ENCODE measurements at places on chromosomes 5 and 9.
A peak's percentile ranks its signal among the peaks of the same experiment; 100 is the strongest.

GRCh38 chr5:111478266-111478665, 34.1 kb downstream of the STARD4 start:
- DNase-seq: no peak

DNA sequence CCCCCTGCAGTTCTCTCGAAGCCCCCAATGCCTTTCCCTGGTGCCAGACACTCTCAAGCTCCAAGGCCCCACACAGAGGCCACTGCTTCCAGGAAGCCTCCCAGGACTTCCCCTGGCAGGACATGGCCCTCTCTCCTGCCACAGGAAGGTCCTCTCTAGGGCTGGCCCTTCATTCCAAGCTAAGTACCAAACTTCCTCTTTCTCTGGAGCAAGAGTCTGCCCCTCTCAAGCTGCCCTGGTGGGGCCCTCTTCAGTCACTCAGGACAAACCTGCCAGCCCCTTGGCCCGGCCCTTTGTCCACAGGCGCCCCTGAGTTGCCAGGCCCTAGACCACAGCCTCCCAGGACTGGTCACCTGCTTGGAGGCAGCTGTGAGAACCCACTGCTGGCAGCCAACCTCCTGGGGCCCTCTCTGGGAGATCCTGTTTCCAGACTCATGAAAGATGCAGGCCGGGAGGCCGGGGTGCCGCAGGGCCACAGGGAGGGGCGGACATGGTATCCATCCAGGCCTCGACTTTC, 6.6 kb downstream of the NINJ1 start:
- no peak for DNase-seq

DNA sequence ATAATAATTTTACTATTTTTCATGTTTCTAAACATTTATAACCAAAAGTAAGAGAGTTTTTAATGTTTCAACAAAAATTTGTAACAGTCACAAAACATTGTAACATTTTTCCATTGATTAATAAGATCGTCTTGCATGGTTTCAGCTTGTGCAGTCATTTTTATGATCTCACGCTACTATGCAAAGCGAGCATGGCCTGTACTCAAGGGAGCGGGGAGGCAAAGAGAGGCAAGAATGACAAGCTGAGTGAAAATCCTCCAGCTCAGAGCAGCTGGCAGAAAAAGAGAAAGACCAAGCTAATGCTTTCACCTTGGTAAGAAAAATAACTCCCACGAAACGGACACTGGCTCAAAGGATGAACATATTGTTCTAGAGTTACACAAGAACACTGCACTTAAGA, 90.0 kb upstream of the SV2C start:
- DNase-seq: no peak

GRCh38 chr5:74595143-74595925, 45.2 kb downstream of the ENC1 start:
- no peak for DNase-seq

DNA sequence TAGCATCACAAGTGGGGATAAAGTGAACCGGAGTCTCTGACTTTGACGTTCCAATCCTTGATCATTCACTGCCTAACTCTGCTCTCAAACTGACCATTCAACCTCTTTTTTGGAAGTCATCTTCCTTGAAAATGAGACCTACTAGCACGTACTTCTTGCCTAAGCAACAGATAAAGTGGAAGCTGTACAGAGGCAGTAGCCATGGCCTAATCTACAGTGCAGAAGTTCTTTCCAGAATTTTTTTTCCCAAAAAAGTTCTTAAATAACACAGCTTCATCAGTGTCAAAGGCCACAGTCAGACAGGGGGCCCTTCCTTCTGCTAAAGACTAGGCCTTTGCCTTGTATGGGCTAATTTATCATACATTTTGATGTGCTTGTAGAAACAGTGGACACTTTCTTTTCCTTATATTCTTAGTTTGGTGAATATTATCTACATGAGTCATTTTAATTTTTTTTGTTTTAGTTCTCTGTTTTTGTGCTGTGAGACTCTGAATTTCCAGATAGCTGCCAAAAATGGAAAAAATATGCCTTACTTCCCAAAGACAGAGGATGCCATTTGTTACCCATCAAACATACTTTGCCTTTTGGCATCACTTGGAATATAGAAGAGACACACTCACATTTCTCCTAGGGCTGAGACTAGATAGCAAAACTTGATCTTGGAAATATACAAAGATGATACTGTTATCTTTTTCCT, 96.3 kb upstream of the VCAN start:
- no peak for DNase-seq

DNA sequence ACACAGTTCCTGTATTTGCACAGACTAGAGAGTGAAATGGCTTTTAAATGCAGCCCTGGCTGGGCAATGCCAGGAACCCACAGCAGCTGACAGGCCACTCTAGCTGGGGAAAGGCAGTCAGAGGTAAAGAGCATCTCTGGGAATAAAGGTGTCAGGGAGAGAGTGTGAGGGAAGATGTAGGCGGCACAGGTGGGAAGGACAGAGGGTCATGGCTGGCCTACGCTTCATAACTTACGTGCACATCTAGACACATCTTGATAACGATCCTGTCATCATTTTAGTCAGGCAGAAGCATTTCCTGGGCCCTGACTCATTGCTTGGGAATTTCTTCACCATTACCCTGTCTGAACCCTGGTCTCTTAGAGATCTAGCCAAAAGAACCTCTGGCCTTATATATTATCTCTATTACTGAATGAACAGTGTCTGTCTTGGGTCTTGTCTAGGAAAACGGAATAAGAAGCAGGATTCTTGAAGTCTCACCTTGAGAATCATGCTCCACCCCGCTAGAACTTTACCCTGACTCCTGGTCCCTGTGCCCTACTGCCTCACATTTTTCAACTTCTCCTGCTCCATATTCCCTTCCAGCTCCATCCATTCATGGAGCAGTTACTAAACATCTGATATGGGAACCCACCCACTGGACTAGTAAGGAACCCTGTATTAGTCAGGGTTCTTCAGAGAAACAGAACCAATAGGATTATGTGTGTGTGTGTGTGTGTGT, 106.4 kb upstream of the ELL2 start:
- no peak for DNase-seq

DNA sequence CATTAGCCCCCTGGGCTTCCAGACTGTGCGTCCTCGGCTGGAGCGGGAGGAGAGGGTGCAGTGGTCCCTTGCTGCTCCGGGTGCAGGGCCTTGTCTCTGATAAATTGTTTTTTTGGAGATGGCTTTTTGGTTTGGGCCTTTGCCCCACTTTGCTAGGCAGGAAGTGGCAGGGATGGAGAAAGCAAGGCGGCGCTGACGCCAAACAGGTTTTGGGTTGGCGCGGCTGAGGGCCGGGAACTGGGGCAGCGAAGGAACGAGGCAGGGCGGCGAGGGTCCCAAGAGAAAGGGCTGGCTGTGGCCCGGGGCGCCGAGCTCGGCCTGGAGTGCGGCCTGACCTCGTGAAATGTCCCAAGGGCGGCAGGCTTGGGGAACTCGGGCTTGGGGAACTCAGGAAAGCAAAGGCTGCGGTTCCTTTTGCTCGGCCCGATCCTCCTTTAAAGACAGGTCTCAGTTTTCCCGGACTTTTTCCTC, 4.1 kb downstream of the LHX2 start:
- no peak for DNase-seq

- no peak for DNase-seq
Observed at GRCh38 chr5:169944922-169945680, 35.2 kb downstream of the INSYN2B start.

DNA sequence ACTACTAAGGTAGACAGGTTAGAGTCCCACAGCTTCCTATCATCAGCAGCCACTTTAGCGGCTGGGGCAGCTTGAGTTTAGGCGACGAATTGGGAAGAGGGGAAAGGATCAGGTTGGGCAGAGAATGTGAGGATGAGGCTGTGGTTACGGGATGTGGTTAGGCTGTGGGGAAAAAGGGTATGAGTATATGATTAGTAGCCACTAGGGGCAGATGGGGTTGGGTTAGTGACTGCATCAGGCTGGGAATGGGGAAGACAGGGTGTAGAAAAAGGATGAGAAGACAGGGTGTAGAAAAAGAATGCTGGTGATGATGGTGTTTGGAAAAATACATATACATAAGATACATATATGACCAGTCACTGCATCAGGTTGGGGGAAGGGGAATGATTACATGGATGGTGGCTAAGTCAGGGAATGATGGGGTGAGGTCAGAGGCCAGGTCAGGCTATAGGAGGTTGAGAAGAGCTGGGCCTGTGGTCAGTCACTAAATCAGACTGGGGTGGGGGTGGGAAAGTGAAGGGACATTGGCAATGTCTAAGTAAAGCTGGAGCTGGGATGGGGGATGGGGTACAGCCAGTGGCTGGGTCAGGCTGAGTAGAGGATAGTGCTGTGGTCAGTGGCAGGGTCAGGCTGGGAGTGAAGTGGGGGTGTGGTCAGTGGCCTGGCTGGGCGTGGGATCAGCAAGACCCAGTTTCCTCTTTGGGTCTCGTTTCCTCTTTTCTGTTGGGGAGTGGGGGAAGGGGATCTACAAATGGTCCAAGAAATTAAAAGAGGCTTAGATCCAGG, 2.1 kb downstream of the TLN1 start:
- DNase-seq: peak; percentile 21

DNA sequence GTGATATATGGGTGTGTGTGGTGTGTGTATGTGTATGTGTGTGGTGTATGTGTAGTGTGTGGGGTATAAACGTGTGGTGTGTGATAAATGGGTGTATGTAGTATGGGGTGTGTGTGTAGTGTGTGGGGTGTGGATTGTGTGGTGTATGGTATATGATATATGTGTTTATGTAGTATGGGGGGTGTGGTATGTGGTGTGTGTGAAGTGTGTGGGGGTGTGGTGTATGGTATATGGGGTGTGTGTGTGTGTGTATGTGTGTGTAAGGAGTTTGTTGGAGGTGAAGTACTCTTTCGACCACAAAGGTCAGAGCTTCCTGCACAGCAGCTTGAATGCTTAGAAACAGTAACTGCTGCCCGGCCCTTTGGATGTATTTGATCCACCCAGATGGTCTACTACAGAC, 145.2 kb upstream of the IQGAP2 start:
- DNase-seq: no peak

DNA sequence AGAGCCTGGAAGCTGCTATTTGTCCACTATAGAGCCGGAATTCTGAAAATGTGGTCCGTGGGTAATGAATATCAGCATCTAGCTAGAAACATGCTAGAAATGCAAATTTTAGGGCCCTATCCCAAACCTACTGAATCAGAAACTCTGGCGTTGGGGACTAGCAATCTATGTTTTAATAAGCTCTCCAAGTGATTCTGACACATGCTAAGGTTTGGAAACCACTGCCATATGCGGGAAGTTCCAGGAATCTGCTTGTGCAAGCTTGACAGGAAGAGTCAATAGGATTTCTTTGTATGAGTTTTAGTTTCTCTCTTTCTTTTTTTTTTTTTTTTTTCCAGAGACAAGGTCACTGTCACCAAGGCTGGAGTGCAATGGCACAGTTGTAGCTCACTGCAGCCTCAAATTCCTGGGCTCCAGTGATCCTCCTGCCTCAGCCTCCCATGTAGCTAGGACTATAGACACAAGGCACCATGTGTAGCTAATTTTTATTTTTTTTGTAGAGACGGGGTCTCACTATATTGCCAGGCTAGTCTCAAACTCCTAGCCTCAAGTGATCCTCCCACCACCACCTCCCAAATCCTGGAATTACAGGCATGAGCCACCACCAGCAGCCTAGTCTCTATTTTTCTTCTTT, 26.4 kb upstream of the CARNMT1 start:
- DNase-seq: no peak

- no peak for DNase-seq
Observed at GRCh38 chr5:138338411-138339090, 485 bp downstream of the FAM53C start.

GRCh38 chr5:116842514-116842961, 267.9 kb upstream of the SEMA6A start:
- no peak for DNase-seq

DNA sequence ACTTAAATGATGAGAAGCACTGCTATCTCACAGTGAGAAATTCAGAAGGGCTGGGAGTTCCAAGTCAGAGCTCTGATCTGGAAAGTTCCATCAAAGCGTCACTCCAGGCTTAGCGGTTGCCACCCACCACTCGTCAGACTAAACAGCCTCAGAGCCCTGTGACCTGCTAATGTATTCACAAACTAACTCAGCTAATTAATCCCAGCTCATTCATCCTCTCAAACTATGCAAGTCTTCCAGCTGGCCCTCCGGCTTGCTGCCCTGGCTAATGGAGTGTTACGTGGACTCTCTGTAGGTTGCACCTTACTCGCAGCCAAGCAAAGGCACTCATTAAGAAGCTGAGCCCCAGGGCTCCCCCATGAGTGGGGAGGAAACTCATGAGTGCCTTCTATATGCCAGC, 82.2 kb upstream of the GABRP start:
- DNase-seq: no peak

GRCh38 chr5:164504141-164504772, 998.8 kb downstream of the MAT2B start:
- DNase-seq: no peak

- no peak for DNase-seq
Observed at GRCh38 chr5:124285071-124285470, 461.4 kb downstream of the ZNF608 start.

DNA sequence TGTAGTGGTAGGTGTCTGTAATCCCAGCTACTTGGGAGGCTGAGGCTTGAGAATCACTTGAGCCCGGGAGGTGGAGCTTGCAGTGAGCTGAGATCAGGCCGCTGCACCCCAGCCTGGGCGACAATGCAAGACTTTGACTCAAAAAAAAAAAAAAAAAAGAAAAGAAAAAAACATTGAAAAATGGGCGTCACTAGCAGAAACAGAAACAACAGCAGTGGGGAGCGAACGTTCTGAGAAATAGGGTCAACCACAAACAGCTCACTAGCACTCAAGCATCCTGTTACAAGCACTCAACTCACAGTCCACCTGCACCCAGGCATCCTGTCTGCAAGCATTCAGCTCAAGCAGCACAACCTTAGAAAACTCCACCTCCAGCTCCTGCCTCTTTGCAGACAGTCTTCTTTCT, 17.2 kb downstream of the TRIM14 start:
- peak; percentile 78 for DNase-seq

- DNase-seq: no peak
Observed at GRCh38 chr5:125848751-125849150, 574.5 kb upstream of the GRAMD2B start.

DNA sequence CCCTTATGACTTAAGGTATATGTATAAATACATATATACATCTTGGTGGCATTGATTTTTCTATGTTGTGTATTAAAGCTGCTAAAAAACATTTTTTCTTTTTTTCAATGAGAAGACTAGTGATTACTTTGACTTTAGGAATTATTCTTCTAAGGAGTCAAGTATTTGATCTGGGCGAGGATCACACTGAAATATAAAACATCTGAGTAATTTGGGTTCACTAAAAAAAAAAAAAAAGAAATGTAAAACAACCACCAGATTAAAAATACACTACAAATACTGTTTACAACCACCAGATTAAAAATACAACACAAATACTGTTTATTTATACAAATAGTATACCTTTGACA, 9.0 kb downstream of the UBAP1 start:
- DNase-seq: no peak

GRCh38 chr5:159210210-159210661, 883 bp upstream of the RNF145 start:
- DNase-seq: no peak
